Eye (tissue), 1 donor: ENCODE measurements at places on chromosomes 11 and 22.

DNA sequence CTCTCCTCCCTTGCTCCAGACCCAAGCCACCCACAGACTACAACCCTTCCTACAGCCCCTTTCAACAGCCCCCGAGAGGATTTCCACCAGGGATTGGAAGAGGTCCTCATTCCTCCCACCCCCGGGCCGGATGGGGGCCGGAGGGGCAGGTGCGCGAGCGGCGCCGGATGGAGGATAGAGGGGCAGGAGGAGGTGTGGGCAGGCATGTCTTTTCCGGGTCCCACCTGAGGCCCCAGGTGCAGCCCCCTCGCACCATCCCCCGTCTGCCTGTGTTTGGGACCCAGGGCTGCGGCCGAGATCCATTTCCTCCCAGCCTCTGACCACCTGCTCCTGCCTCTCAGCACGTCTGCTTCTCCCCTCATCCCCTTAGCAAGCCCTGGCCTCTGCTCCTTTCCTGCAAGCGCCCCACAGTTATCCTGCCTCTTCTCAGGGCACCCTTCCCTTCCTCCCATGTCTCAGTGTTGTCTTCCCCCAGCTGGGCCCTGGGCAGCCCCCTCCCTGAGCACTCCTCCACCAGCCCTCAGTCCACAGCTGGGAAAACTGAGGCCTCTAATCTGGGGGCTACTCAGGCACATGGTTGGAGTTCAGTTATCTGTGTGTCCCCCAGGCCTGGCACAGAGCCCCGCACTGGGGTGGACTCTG lies 19.3 kb upstream of the CBX7 start:
- no peak for DNase-seq

DNA sequence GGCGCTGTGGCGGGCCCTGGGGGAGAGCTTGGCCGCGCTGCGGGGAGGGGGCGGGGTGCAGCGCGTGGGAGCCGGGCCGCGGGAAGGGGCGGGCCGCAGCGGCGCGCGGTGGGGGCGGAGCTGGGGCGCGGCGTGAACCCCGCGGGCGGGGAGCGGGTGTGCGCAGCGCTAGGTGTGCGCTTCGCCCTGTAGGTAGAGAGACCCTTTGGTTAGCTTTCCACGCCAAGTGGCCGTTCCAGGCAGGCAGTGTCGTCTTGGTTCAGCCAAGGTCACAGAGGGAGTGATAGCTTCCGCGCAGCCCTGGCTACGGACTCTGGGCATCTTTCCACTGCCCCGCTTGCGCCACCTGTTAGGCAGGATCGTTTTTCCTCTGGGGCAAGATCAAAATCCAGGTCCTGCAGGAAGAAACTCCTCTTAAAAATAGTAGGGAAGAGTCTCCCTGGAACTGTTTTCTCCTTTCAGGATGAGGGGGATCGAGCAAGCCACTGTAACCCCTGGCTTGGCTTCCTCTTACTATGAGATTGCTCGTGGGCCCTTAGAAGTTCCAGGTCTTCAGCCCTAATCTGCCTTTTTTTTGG lies 434 bp downstream of the BANF1 start:
- DNase-seq = no peak

DNA sequence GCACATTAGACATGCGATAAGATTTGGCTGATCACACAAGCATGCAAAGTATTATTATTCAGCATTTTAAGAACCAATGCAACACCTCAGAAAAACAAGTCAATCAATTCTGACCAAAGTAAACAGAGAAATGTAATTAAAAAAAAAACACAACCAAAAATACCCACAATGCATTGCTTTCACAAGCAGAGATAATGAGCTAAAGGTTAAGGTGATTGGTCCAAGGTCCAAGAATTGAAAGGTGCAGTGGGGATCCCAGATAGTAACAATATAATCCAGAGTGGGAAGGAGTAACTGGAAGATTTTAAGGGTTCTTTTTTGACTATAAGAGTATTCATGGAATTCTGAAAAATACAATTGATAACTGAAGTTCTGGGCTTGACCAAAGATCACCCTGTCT lies 39.0 kb downstream of the APOL5 start:
- DNase-seq = no peak

DNA sequence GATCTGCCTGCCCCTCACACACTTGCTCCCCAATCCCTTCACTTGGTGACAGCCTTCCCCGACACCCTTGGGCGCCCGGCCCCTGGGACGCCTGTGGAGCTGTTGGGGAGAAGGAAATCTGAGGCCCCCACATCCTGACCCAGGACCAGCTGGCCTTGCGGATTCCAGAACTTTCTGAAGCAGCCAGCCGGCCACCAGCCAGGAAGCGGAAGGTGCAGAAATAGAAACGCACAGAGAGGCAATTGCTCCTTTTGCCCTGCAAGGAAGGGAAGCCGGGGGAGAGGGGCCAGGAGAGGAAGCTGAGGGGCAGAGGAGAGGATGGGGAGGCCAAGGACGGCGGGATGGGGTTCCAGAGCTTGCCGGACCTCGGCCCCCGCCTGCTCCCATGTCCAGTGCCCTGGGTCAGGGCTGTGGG lies 66.7 kb upstream of the LINC01488 start:
- DNase-seq = no peak

DNA sequence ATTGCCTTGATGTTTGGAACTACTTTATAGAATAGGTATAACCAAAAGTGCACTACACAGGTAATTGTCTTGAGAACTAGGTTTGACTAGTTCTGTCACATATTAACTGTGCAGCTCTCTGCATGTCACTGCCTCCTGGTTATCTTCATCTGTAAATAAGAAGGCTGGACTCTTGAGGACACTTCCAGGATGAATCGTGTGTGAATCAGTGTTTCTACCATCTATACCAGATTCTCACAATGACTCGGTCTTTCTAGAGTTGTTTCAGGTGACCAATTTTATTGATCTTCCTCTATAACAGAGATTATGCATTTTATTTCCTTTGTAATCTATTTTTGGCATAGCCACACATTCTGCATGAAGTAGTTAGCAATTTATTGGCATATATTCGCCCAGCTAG lies 1181.0 kb upstream of the TENM4 start:
- no peak for DNase-seq

DNA sequence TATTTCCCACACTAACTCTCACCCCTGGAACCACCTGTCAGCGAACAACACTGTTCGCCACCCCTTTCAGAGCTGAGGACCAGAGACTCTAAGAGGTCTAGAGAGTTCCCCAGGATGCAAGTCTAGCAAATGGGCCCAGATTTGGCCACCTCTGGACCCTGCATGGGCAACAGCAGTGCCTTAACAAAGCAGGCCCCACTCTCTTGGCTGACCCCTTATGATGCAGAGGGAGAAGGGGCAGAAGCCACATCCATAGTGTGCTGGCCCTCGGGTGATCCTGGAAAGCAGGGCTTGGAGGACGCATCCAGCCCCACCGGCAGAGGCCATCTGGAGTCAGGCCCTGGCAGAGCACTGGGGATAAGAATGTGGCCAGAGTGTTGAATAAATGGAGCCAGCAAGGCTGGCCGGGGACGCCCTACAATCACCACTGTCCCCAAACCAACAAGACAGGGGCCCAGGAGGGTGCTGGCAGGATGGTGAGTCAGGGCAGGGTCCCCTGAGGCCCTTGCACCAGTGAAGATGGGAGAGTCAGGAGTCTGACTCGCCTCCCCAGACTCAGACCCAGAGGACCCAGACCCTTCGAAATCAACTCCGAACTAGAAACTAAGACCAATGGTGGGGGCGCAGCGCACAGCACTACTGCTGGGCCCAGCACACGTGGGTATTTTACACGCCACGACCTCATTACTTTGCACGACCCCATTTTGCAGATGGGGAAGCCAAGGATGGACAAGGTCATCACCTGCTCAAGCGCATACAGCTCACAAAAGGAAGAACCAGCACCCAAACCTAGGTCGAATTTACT lies 6.5 kb downstream of the CSNK1E start:
- DNase-seq = no peak
